Astrocyte of the spinal cord (primary cell): ENCODE measurements at places on chromosomes 5 and 9.

DNA sequence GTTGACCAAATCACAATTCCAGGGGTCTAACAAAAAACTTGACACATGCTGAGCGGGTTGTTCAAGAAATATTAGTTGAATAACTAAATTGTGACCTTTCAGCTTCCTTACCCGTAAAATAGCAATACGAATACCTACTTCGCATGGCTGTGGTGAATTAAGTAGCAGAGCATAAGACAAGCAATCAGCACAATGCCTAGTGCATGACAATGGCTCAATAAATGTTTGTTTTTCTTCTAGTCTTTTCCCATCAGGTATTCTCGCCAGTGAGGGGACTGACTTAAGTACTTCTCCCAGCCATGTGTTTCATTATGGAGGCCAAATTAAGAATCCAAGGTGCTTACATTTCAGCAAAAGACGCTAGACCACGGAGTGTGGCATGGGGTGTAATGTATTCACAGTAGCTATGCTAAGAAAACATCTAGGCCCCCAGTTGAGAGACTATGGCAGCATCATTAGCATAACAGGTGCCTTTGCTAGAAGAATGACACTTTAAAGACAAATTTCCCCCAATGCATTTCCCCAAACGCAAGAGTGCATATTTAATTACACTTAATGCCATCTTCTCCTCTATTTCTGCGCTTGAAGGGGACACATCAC lies 145.9 kb downstream of the ASTN2 start:
- DNase-seq: no peak

DNA sequence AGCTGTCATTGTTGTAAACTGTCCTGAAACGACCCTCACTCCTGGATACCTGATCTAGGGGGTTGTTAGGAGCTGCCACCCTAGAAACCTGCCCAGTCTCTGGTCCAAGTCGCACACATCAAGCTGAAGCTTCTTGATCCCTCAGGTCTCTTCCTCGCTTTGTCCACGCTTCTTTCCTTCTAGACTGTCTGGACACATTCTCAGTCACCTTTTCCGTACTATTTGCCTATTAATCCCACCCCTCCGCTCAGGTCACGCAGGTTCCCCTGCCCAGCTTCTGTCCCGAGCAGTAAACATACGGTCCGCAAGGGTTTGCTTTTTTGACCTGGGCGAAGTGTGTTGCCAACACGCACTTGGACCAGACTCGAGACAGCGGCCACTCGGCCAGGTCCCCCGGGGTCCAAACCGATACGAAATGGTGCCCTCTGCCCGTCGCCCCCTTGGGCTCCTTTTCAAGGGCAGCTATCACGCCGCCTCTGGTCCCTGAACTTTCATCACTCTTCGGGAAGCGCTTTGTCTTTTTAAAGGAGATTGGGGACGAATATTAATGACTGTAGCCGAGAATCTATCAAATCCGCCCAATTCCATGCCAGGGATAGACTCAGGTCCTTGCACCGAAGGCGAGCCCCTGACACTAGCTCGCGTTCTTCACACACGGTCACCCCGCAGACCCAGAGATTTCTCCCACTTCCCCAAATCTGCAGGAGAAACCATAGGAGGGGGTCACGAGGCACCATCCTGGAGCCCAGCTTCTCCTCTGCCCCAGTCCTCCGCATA lies 814 bp downstream of the PLCXD3 start:
- DNase-seq: no peak

DNA sequence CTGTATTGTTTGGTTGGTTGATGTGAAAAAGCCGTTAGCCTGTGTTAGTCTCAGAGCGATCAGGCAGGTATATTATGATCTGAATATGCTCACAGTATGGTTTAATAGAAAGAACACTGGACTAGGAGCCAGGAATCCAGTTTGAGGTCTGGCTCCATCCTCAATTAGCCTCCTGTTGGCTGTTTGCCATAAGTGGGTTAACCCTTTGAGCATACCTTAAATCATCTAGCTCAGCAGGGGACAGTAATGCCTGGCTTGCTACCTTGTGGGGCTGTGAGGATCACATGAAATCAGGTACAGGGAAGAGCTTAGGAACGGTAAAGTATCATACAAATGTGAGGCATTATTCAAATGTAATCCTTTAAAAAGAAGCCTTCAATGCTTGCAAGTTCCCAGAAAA lies 104.7 kb downstream of the CMYA5 start:
- DNase-seq: no peak

DNA sequence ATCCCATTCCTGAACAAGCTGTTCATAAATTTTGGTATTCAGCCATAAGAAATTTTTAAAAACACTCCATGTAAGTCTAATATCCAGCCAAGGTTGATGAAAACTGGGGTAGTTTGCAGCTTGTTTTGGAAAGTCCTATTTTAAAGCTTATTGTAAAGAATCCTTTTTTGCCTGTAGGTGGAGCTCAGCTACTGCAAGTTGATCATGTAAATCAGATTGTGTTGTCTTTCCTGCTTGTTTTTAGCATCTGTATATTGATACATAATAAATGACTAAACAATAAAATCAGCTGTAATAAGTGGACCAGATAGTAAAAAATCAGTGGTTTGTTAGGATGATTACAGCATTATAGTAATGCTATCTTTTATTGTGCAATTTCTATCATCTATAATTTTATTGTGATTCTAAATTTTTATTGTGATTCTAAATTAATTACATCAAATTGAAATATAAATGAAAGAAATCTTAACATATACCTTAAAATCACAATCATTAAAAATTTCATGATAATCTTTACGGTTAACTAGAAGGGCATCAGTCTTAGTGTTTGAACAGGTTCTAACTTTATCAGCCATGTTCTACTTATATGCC lies 42.4 kb downstream of the CWC27 start:
- DNase-seq: peak; percentile 71

DNA sequence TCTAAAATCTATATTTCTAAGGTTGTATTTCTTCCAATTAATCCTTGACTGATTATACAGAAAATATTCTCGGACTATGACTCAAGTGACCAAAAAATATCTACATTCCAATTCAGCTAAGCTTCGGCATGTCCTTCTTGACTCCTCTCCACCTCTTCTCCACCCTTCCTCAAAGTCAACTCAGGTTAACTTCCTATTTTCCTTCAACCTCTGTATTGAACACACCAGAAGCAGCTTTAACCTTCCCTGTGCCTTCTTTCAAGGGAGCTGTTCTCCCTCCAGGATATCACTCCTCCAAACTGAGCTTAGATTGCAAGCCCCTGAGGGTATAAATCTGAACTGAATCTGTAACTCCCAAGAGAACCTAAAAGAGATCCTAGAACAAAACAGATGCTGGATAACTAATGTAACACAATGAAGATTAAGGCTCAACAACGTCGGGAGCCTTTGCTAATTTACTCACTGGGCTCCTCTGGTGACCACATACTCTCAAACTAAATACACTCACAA lies 1.1 kb downstream of the SLCO4C1 start:
- DNase-seq: no peak

GRCh38 chr9:86073839-86074238 lies 25.5 kb downstream of the GOLM1 start:
- no peak for DNase-seq

GRCh38 chr9:113876151-113876992 lies at the start of gene ZNF618:
Gene ZNF618, plus strand, starts transcription at chr9:113876309. Its CDS starts 72 bp downstream, at chr9:113876381.
- peak; percentile 50 for DNase-seq

DNA sequence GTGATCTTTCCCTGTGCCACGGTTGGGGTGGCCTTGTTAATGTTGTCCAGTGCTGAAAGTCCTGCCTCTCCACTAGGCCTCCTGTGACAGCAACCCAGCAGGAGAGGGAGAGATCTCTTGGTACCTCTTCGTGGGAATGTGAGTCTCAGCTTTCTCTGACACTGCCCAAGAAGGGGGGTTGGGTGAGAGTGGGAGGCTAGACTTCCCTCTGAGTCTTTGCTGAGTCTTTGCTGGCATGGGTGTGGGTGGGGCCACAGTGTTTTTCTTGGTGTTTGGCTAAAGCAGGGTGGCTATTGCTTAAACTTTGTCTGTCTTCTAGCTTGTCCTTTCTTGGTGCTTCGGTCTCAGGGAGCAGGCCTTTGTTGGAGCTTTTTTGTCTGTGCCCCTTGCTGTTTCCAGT lies 145.6 kb downstream of the GNA14 start:
- DNase-seq: no peak

- no peak for DNase-seq
Observed at GRCh38 chr9:81579381-81579780, 110.0 kb downstream of the TLE1 start.
